OCI-LY7 (cell line): ENCODE measurements at places on chromosomes 4 and X. TPM values are rescaled to one million over a fixed set of nuclear protein-coding genes. Genes with fewer than 3 reads are reported as not detected.

DNA sequence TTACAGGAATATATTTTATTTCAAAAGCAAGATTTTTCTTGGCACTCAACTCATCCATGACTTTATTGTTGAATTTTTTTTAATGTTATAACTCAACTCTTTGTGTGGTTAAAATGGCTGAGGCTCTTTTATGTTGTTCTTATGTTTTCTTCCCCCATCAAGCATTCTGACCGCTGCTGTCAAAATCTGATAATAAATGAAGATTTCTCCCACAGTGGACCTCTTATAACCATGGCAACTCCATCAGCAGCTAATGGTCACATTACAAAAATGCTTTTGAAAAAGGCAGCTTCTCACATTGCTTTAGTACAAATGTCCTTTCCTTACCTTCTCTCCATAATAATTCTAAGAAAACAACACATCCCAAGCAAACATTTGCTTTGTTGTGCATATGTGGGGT lies 96.0 kb upstream of the ATOH1 start:
- DNase-seq, result no peak

ANXA3 gene
- not detected in 2 replicates for total RNA-seq

DNA sequence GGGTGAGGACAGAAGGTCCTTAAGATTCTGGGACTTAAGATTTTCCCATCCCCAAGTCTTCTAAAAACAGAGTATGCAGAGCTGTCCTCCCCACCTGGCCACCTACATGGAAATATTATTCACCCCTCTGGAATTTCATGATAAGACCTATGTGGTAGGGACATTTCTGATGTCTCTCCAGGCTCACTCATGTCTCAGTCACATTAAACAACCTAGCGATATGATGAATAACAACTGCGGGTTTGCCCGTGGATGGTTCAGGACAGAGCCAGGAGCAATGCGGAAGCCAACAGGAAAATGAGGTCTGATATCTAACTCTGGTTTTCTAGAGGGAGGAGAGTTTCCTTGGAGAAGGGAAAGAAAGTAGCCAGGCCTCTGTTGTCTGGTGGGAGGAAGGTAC lies 47.4 kb downstream of the TEX13A start:
- DNase-seq, result no peak

- DNase-seq, result no peak
Observed at GRCh38 chrX:138928737-138929459, 217.4 kb upstream of the FGF13 start.

DNA sequence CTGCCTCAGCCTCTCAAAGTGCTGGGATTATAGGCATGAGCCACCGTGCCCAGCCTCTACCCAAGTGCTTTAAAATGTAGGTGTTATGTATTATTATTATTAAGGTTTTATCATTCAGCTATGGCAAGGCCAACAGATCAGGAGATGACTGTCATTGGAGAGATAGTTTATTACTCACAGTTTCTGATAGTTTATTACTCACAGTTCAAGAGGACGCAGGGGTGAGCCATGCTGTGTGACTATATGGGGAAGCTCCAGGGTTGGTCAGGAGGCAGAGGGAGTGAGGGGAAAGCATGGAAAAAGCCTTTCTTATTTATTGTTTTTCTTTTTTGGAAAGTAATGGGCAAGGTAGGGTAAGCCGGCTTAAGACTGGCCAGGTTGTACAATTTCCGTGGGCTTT lies 25.4 kb upstream of the ARSD start:
- DNase-seq, result no peak

DNA sequence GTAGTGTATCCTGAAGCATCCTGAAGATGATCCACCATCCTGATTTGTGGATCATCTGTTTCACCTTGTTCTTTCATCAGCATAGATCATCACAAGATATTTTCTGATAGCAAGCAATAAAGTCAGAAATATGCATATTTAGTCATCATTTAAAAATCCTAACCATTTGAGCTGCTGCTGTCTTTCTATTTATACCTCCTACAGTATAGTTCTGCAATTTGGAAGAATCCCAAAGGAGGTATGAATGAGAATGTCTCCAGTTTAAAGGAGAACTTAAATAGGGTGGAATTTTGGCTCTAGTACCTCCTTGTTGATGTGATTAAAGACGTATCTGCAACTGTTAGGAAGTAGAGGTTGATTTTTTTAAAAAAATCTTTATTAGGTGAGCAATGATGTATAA lies 7.6 kb downstream of the SLC25A14 start:
- DNase-seq, result no peak

PAGE2B gene
- total RNA-seq, result not detected in 2 replicates

AFM gene
- not detected in 2 replicates for total RNA-seq

GRCh38 chr4:11514779-11515419 lies 86.2 kb upstream of the HS3ST1 start:
- no peak for DNase-seq

BANK1 gene
- not detected in 2 replicates for total RNA-seq

DNA sequence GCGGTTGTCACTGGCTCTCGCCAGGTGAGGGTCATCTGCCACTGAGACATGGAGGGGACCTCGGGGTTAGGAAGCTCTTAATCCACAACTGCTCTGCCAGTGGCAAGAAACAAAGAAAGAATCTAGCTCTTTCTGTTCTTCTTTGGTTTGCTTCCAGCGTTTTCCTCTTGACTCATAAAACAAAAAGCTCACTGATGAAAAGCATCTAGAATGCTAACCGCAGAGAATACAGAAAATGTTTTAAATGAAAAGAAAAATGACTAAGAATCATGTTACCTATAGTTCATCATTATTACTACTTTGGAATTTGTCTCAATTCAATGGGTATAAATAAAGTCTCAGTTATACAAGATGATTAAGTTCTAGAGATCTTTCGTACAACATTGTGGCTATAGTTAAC lies 274.8 kb upstream of the TENM3 start:
- DNase-seq, result no peak
